ENCODE measurements at places on chromosomes 1 and 21.
A peak's percentile ranks its signal among the peaks of the same experiment; 100 is the strongest.

- DNase-seq = no peak
Observed at GRCh38 chr1:41370225-41370624, 9.0 kb downstream of the FOXO6 start.

DNA sequence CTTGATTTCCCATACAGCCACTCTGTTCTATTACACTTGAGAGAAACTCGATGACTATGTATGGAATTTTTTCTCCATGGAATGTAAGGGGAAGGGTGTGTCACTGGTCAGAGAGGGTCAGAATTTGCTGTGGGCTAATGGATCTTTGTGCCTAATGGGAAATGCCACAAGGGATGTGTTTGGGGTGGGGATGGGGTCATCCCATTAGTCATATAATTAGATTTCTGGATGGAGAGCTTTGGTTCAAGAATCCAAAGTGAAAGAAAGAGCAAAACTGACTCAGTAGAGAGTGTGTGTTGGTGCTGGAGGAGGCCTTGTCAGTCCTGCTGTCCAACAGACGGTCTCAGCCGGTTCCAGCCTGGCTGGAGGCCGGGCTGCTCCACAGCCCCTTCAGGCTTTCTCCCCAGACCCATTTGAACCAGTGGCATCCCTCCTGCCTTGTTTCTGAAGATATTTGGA is 86.4 kb downstream of the LAMC2 start:
- DNase-seq = no peak

DNA sequence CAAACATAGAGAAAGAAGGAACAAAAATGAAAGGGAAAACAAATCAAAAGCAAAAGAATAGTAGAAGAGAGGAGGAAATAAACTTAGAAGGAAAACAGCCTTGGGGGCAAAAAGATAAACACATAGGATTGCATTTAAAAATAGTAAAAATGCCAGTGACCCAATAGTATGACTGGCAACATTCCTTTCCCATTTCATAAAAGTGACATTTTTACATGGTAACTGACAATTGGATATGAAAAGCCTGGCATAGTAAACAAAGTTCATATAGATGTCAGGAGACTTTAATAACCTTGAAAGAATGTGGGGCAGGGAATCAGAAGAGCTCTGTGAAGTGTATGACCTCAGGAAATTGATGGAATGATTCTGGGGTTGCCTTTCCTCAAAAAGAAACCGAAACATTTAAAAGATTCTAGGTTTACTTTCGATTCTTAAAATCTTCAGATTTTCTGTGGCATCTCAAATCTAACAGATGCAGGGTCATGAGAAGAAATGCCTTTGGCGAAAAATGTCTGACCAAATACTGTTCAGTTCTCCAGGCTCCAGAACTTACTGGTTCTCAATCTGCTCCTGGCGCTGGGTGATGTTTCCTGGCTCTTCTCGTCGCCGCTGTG is 33.7 kb downstream of the SPTA1 start:
- DNase-seq = no peak

DNA sequence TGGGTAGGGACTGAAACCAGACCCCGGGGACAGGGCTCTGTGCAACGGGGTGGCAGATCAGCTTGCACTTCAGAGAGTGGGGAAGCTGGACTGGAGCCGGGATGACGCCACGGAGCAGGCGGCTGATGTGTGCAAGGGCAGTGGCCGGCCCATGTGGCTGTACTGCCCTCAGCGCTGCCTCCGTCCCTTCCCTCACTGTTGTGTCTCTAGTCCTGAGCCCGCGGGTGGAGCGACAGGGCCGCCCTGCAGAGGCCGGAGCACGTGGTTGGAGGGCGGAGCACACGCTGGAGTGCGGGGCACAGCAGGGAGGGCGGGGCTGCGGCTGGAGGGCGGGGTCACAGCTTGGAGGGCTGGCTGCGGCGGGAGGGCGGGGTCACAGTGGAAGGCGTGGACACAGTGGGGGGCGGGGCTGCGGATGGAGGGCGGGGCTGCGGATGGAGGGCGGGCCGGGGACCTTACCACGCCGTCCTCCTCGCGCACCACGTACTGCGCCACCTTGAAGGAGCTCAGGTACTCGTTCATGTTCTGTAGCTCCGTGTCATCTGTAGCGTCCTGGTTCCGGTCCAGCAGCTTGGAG is 52.4 kb downstream of the CHD5 start:
- peak; percentile 82 for DNase-seq

GRCh38 chr1:76680651-76681050 is 186.6 kb upstream of the ST6GALNAC5 start:
- DNase-seq = no peak

DNA sequence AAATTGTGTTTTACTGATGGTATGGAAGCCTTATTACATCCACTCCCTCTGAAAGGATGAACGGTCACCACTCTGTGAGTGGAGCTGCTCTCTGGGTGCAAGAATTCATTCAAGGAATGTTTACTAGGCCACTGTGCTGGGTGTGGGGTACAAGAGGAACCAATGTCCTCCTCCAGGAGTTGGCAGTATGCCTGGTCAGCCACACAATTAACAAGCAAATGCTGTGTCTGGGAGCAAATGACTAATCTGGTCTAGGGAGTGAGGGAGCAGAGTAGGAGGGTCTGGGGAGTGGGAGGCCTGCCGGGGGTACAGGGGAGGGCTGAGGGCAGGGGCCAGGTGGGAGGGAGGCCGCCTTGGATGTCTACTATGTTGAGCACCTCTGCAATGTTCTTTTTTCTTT is 27.2 kb upstream of the TDRD10 start:
- DNase-seq = no peak

- DNase-seq = no peak
Observed at GRCh38 chr21:44375761-44376241, 22.4 kb downstream of the TRPM2 start.

DNA sequence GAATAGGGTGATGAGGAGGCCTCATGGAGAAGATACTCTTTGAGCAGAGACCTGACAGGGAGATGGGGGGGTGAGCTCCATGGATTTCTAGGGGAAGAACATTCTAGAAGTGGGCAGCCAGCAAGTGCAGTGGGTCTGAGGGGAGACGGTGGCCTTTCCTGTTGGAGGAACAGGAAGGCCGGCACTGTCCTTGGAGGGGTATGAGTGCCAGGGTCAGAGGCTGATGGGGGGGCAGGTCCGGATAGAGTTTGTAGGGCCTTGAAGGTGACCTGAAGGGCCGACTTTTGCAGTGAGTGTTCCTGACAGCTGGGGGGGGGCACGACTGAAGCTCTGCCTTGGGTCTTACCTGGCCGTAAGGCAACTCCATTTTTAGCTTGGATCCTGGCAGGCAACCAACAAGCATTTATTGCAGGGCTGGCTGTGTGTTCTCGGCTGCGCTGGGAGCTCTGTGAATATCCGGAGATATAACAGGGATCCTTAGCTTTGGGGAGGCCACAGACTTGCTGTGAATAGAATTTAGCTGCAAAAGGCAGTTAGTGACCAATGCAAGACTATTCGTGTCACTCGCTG is 130.6 kb downstream of the MRPS6 start:
- no peak for DNase-seq
